ENCODE measurements at places on chromosomes 7 and 10.

- no peak for DNase-seq
These were observed 79.3 kb upstream of the MDFIC start for GRCh38 chr7:114842551-114843065.

DNA sequence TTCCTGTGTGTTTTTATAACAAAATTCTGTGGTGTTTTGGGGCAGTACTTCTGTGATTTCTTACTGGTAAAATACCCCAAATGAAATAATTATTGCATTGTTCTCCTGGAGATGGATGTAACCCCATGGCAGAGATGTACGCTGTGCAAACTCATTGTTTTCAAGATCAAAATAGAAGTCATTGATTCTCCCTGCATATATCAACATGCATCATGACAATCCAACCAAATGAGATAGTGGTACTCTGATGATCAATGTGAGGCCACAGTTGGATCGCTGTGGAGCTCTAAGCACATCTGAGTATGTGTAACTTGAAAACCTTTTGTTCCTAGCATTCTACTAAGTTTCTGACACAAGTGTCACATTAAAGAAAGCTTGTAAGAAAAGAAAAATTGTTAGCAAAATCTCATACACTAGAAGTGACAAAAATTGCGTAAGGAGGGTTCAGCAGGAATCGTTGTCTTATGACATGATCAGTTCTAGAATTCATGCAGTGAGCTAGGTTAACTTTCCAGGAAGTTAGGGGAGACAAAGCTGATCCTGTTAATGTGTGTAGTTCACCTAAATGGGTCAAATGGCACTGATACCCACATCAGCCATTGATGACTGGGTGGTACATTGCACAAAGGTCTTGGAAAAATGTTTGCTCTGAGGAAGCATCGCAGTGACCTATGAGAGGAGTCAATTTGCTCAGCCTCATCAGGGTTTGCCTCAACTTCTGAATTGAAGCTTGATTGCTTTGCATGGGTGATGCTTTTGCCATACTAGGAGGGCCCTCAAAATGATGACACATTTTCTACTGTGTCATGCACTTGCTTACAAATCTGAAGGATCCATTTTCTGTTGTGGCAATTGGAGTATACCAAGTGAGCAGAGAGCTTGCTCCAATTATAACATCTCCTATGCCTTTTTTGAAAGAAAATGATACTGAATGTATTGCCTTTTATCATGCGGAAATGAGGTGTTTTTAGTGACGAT, 145.1 kb downstream of the PLXDC2 start:
- DNase-seq = no peak

DNA sequence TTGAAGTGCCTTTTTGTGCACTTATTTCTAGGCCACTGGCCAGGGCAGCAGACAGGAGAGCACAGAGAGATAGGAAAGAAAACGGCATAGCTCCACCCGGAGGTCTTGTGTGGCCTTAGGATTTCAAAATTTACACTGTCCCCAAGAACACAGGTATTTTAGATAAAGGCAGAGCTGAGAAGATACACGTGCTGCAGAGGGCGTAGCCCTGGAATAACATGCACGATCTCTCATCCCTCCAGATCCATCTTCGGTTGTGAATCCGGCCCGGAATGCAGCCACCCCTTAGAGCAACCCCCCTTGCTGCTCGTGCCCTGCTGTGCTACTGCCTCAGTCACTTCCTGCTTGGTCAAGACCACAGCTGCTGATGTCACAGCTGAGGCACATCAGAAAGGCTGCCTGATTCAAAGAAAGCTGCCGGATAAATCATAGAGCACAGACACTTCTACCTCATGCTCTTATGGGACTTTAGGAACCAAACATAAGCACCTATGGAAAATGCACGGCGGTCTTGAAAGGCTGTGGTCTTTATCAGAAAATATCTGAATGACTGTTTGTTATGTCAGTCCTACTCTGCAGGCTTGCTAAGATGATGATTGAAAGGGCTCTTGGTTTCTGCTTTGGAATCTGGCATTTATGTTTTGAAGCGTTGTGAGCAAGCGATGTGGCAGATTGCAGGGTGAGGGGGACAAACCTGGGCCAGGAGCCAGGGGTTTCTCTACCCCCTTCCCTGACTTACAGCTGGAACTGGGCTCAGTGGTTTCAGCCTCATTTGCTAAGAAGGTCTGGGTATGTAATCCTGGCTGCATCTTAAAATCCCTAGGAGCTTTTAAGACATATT, 152.0 kb downstream of the SVIL start:
- no peak for DNase-seq

DNA sequence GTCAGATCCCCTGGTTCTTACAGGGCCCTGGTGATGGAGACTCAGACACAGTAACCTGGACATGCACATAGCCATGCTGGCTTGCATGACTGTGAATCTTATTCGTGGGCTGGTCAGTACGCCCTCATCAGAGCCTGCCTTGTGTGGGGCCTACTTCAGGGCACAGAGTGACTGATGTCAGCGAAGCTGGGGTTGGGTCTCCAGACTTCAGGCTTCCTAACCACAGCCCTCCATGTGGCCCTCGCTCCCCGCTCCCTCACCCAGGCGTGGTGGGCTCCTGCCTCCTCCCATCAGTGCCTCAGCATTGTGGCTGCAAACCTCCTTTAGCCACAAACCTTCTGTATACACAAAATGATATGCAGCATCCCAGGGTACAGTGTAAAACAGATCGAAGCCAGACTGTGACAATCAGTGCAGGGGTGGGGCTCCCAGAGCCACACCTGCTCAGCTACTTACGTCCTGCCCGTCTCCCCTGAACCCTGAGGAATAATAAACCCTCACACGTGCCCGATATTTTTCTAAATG, 7.1 kb upstream of the C10orf105 start:
- DNase-seq = no peak

DNA sequence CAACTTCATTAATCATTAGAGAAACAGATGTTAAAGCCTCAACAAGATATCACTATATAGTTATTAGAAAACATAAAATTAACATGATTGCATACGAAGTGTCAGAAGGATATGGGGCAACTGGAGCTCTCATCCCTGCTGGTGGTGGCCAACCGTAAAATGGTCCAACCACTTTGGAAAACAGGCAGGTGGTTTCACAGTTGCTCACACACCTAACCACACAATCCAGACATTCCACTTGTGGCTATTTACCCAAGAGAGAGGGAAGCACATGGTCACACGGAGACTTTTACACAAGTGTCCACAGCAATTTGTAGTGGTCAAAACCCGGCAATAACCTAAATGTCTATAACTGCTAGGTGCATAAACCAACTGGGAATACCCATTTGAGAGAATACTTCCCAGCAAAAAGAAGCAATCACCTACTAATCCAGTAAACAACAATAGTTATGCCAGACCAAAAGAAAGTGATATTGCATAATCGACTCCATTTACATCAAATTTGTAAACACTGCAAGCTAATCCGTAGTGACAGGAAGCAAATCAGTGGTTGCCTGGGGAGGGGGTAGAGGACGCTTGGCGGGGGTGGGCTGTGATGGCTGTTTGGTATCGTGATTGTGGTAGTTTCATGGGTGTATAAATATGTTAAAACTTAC, 91.8 kb downstream of the LARP4B start:
- DNase-seq = no peak

GRCh38 chr10:63027531-63027930, 105.6 kb upstream of the NRBF2 start:
- DNase-seq = no peak

- no peak for DNase-seq
These were observed 16.2 kb downstream of the ACBD7 start for GRCh38 chr10:15072358-15072757.

DNA sequence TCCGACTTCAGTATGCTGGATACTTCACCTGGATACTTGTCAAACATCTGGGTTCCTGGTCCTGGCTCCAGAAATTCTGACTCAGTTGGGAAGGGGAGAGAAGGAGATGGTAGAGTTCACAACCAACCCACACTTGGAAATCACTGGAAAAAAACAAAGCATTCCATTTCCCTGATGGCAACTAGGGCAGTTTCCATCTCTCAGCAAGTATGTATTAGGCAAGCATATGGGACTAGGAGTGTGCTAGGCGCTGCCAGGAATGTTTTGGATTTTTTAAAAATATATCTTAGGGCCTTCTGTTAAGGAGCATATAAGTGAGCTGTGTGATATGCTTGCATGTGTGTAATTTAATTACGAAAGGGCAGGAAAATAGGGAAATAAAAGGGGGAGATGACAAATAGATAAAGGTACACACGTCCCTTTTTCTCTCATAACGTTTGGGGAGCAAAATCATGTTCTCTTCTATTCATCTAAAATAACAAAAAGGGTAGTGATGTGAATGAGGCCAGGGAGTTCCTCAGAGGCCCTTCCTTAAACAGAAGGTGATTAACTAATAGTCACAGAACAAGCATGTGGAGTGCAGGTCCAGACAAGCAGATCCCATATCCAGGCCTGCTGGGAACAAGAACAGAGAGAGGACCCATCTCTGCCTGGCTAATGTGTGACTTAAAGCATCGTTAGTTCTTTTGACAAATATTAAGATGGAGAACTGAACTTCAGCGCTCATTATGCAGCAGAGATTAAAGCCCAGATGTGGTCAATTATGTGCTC, 64.5 kb upstream of the NFE2L3 start:
- DNase-seq = peak; percentile 33

DNA sequence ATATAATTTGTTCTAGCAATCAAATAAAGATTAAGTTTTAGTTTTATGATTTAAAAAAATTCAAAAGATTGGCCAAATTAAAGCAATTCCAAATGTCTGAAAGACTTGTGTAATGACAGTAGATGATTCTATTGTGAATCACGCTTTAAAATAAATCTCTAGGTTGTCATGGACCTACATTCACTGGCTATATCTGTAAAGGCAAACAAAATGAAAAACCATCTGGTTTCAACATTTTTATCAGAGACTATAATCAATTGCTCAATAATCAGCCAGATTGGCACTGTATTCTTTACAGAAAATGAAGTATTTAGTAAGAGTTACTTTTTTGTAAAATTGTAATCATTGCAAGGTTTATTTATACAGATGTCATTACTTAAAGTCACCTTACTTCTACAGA, 60.7 kb downstream of the DGKB start:
- DNase-seq = no peak

DNA sequence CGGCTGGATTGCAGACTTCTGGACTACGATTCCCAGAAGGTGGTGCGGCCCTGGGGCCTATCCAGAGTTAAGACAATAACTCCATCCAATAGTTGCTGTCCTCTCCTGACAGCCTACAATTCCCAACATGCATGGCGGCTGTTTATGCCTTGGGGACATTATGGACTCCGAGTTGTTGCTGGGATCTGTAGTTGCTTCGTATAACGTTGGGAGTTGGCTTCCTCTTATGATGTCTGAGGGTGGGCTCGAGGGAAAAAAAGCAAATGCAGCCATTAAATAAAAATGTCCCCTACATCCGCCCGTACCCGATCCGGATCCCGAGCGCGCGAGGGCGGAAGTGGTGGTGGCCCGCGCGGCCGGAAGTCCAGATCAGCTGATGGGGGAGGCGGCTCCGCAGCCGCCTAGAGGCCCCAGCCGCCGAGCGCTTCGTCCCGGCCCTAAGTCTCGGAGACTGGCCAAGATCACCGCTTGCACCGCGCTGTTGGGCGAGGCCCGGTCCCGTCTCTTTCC, at the start of gene ZSWIM8:
Gene ZSWIM8, plus strand, starts transcription at position 396 of the 510 bp plus-strand sequence. CDS start 273 bp downstream, outside the sequence.
- peak; percentile 10 for DNase-seq

DNA sequence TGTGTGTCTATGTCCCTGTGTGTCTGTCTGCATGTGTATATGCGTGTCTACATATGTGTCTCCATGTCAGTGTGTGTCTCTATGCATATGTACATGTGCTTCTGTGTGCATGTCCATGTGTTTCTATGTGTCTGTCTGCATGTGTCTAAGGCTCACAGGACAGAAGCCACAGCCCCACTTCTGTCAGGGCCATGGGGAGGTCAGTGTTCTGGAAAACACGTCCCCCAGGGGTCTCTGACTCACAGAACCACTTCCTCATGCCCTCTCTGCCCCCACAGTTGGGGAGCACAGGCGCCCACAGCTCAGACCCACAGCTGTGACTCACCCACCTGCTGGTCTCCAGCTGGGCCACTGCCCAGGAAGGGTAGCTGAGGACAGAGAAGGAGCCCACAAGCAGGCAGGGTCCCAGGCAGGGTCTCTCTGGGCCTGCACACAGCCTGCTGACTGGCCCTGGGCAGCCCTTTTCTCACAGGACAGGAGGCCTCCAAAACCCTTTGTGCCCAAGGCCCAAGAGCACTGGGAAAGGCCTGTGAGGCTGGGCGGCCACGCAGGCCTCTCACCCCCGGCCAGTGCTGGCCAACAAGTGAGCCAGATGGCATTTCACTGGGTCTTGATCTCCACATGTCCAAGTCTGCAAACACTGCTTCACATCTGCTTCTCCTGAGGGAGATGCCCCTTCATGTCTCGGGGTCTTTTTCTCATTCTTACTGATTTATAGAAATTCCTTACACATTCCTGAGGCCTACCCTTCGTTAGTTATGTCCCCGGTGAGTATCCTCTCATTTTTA, 102.9 kb upstream of the FAM20C start:
- DNase-seq = no peak

GRCh38 chr10:96513698-96514561, at the start of gene TLL2:
TLL2 (minus strand) TSS chr10:96513926; CDS start chr10:96513685, 241 bp downstream.
- peak; percentile 22 for DNase-seq

- no peak for DNase-seq
These were observed 16.6 kb downstream of the PIP4K2A start for GRCh38 chr10:22697800-22698199.

DNA sequence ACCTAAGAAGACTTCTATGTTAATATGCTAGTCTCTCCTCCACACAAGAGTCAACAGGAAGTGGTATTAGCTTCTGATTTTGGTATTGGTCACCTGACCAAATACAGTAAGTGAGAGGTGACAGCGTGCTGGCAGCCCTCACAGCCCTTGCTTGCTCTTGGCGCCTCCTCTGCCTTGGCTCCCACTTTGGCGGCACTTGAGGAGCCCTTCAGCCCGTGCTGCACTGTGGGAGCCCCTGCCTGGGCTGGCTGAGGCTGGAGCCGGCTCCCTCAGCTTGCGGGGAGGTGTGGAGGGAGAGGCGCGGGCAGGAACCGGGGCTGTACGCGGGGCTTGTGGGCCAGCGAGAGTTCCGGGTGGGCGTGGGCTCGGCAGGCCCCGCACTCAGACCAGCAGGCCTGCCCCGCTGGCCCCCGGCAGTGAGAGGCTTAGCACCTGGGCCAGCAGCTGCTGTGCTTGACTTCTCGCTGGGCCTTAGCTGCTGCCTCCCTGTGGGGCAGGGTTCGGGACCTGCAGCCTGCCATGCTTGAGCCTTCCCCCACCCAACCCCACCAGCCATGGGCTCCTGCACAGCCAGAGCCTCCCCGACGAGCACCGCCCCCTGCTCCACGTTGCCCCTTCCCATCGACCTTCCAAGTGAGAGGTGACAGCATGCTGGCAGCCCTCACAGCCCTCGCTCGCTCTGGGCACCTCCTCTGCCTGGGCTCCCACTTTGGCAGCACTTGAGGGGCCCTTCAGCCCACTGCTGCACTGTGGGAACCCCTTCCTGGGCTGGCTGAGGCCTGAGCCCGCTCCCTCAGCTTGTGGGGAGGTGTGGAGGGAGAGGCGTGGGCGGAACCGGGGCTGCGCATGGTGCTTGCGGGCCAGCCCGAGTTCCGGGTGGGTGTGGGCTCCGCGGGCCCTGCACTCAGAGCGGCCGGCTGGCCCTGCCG, 4.2 kb upstream of the ACSL5 start:
- no peak for DNase-seq

GRCh38 chr7:151168003-151168786, 701 bp upstream of the GBX1 start:
- no peak for DNase-seq

All from NCI-H524 treated with DMSO at 0.1 percent for 48 hours (cell line).